ENCODE measurements at places on chromosomes 5 and 9.

- H3K36me3 ChIP-seq = no peaks in the 10 kb centered on the region
- H3K4me3 ChIP-seq = no peak overlapping the region
- no peak overlapping the region for H3K27ac ChIP-seq
- DNase-seq = no peak
- H3K27me3 ChIP-seq = no peaks in the 10 kb centered on the region
These were observed 76.0 kb upstream of the KLF9 start for GRCh38 chr9:70490478-70490877.

DNA sequence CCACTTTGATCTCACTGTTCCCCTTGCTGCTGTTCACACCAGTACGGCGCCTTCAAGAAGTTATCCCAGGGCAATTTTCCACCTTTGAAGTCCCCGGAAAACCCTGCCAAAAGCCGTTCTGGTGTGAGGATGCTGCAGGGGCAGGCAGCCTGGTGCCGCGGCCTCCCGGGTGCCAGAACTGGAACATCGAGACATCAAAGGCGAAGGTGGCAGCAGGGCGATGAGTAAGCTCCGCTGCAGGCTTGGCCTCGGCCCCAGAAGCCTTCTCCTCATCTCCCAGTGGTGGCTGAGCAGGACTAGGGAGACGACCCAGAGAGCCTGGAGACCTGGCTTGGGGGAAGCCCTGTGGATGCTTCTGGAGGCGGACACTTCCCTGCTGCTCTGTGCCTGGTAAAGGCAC is 115.3 kb upstream of the MSX2 start:
- no peaks in the 10 kb centered on the region for H3K4me1 ChIP-seq
- H3K27ac ChIP-seq = no peak overlapping the region
- H3K4me3 ChIP-seq = no peak overlapping the region
- no peaks in the 10 kb centered on the region for H3K27me3 ChIP-seq
- no peak for DNase-seq
- H3K36me3 ChIP-seq = no peaks in the 10 kb centered on the region

DNA sequence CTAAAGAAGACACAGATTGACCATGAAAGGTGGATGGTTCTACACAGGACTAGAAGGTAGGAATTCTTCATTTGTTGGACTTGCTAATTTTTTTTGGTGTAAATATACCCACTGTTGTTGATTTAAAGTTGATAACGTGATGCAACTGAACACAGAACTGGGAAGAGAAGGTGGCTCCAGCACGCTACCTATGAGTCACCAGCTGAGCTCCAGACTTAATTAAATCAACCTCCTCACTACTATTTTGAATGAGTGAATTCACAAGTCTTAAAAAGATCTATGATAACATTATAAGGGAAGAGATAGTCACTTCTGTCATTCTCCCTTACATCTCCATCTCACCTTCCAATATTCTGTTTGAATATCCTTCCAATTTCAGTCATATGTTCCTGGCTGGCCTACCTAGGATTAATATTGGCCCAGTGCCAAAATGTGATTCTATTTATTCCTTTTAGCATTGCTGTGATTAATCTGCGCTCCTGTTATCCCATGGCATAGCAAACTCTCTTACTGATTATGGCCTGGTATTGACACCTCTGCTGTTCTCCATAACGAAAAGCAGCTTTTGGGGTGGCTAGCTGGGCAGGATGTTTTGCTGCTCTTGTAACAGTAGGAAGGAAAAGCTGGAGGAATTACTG is 135.9 kb upstream of the CCDC152 start:
- H3K27ac ChIP-seq = no peak overlapping the region
- no peaks in the 10 kb centered on the region for H3K36me3 ChIP-seq
- H3K4me3 ChIP-seq = no peak overlapping the region
- no peaks in the 10 kb centered on the region for H3K4me1 ChIP-seq

DNA sequence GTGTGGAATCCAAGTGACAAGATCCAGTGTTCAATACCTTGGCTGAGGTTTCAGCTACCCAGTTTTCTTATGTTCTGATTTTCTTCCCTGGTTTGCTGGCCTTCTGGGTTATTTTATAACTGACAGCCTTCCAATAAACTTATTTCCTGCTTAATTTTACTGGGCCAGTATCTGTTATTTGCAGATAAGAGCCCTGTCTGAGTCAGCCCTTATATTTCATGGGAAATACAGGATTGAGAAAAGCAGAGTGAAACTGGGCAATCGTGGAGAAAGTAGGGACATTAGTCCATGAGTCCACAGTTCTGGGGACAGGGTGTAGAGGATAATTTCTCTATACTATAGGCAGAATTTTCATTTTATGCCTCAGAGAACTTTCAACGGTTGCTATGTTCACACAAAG is 32.3 kb downstream of the TMEM167A start:
- H3K27me3 ChIP-seq = no peaks in the 10 kb centered on the region
- H3K4me1 ChIP-seq = peaks cover 4% of the 10 kb centered on the region
- no peak for DNase-seq
- H3K27ac ChIP-seq = no peak overlapping the region
- no peak overlapping the region for H3K4me3 ChIP-seq

DNA sequence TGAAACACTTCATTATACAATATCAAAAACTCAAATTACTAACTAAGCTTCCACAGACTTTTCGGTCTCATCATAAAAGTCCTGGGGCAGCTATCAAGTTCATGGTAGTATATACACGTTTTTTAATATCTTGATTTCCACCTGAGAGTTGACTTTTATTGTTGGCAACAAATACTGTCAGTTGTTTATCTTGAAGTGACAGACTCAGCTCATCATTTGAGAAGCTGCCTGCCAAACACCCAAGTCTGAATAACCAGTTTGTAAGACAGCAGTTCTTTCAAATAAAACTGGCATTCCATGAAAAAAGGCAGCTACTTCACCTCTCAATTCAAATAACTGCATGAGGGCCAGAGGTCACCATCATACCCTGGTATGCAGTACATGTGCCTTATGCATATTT is 30.6 kb downstream of the SPACA9 start:
- no peak overlapping the region for H3K4me3 ChIP-seq
- H3K27ac ChIP-seq = no peak overlapping the region
- no peaks in the 10 kb centered on the region for H3K27me3 ChIP-seq

DNA sequence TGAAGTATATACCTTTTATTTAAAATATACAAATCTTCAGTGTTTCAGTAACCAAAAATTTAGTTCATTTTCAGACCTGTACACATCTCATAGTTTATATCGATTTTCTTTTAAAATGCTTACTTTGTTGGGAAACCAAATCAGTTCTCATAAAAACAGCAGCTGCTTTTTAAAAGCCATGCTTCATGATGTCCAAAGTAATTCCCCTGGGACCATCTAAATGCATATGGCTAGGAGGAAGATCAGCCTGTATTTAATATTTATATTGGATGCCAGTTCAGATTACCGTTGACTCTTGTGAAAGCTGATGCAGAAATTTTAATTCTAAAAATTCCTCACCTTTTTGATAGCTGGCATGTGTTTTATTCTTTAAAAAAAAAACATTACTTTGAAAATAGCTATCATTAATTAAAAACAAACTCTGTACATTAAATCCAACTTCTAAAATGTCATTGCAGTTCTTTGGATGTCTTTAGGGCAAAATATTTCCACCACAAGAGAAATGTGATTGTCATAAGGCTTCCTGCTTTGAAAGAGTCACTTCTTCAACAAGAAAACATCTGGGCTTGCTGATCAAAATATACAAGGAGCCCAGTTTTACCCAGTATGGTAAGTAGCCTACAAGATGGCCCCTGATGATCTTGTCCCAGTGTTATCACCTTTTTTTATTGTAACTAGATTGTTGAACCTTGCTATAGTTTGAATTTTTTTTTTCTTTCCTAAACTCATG is 1242.9 kb upstream of the CDH6 start:
- H3K27me3 ChIP-seq = no peaks in the 10 kb centered on the region
- DNase-seq = no peak
- no peaks in the 10 kb centered on the region for H3K36me3 ChIP-seq
- H3K4me1 ChIP-seq = peaks cover 11% of the 10 kb centered on the region

DNA sequence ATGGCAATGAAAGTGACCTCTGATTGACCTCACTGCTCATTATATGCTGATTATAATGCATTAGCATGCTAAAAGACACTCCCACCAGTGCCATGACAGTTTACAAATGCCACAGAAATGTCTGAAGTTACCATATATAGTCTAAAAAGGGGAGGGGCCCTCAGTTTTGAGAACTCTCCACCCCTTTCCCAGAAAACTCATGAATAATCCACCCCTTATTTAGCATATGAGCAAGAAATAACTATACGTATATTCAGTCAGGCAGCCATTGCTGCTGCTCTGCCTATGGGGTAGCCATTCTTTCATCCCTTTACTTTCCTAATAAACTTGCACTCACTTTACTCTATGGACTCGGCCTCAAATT is 163.1 kb downstream of the ESM1 start:
- no peak overlapping the region for H3K4me3 ChIP-seq
- H3K27ac ChIP-seq = no peak overlapping the region
- H3K36me3 ChIP-seq = no peaks in the 10 kb centered on the region
- no peaks in the 10 kb centered on the region for H3K27me3 ChIP-seq
- H3K4me1 ChIP-seq = peaks cover 14% of the 10 kb centered on the region
- no peak for DNase-seq

GRCh38 chr5:66967826-66968262 is 228.8 kb downstream of the CD180 start:
- H3K27ac ChIP-seq = no peak overlapping the region
- H3K4me3 ChIP-seq = no peak overlapping the region
- H3K27me3 ChIP-seq = no peaks in the 10 kb centered on the region

DNA sequence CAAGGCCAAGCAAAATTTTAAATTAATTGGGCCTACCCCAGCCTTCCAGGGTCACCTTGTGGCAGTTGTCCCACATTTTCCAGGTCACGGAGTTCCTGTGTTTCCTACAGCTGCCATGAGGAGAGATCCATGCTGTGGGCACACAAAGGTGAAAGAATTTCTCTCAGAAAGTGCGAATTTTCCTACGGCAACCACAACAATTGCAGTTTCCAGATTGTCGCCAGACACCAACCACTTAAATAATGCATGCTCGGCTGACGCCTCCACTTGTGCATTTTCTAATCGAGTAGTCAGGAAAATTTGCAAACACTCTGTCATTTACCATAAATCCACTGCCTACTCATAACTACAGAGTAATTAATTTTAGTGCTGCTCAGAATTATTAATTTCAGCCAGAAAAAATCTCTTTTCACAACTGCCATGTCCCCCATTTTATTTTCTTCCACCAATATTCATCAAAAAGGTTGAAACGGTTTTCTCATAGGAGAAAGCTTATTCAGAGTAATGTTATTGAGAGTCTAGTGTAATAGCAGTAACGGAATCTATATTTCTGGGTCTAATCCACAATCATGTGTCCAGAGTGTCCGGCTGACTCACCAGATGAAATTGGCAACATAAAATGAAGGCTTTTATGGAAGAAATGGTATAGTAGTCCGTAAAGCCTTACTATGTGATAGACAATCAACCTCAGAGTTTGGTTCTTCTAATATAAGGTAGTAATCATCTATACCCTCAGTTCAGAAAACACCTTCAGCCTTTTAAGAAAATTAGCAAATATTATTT is 389.8 kb downstream of the NR2F1-AS1 start:
- 0 out of 2 replicates have a peak, but pooled peaks cover 10% of the 10 kb centered on the region for H3K4me1 ChIP-seq
- H3K27me3 ChIP-seq = no peaks in the 10 kb centered on the region
- no peaks in the 10 kb centered on the region for H3K36me3 ChIP-seq

DNA sequence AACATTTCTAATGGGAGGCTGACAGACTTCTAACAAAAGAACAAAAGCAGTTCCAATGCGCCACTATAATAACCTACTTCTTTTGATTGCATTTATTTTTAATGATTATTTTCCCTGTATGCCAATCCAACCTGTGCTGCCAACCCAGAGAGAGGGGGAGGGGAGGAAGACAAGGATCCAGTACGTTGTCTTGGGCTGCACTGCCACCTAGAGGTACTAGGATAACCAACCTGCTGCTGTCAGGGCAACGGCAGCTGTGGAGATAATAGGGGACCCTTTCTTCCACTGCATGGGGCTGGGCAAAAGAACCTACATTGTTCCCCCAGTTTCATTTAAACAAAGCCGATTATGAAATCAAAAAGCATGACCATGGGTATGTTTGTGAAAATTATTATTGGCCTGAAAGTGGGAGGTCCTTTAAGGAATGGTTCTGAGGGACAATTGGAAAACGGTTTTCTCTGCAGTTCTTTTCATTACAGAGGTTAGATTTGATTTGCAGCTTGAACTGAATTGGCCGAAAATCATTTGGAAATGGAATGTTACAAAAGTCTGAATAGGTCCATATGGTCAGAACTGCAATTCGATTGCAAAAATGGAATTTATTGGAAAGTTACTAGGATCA is 101.3 kb downstream of the RASEF start:
- no peaks in the 10 kb centered on the region for H3K27me3 ChIP-seq
- no peak overlapping the region for H3K27ac ChIP-seq
- no peak overlapping the region for H3K4me3 ChIP-seq
- no peaks in the 10 kb centered on the region for H3K36me3 ChIP-seq
- peaks cover 24% of the 10 kb centered on the region for H3K4me1 ChIP-seq
- DNase-seq = peak; percentile 84

- DNase-seq = no peak
- peaks cover 28% of the 10 kb centered on the region for H3K4me1 ChIP-seq
- H3K27me3 ChIP-seq = no peaks in the 10 kb centered on the region
- H3K27ac ChIP-seq = no peak overlapping the region
- no peaks in the 10 kb centered on the region for H3K36me3 ChIP-seq
These were observed 57.1 kb downstream of the RPS23 start for GRCh38 chr5:82221020-82221419.

Measured in WTC11 (cell line).